Peyer's patch (tissue), 4 donors: ENCODE measurements at places on chromosomes 11 and 22.
A peak's percentile ranks its signal among the peaks of the same experiment; 100 is the strongest.

DNA sequence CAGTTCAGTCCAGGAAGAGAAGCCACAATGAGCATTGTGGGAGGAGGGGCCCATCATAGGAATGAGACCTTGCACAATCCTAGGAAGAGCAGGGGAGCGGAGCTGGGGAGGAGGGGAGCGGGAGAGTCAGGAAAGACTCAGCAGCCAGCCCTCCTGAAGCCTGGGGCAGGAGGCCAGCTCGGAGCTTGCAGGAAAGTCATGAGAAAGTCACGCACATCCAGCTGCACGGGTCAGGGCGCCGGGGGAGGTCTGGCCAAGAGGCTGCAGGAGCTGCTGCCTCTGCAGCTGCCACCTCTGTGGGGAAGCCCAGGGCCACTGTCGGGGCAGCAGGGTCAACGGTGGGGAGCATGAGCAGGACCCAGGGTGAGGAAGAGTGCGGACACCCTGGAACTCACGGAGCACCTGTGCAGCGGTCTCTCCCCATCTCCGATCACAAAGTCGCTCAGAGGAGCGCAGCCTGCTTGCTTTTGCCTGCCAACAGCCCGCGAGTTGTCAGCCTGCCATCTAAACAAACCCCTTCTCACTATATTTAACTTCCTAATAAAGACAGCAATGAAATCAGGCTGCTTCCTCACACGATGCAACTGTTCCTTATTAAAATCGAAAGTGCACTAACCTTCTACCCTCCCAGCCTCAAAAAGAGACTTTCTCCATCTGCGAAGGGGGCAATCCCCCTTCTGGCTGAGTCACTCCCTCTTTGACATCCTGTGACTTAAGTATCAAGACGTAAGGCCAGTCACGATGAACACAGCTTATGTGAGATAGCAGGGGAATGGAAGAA lies 52.9 kb upstream of the RTL6 start:
- peak; percentile 22 for DNase-seq
- peak overlapping the region; percentile 8 for H3K27ac ChIP-seq
- no peaks in the 10 kb centered on the region for H3K27me3 ChIP-seq
- H3K36me3 ChIP-seq, result no peaks in the 10 kb centered on the region
- H3K4me3 ChIP-seq, result peak overlapping the region; percentile 25

DNA sequence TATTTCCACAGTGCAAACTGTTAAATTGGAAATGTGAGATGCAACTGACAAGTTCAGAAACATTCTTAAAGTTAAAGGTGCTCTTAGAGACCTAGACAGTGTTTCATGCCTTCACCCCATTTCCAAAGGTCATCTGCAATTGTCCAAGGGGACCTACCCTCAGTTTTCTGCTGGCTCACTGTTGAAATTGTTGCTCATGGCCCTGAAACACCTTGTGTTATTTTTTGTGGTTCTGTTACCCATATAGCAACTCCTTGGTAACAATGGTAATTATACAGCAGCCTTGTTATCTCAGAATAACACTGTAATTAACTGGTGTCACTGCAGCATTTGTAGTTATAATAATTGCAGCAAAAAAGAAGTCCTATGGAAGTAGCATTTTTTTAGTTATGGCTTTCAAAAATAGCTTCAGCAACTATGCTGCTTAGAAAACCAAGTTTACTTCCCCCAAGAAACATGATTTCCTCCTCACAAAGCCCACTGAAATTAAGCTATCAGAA lies 49.2 kb upstream of the CCDC34 start:
- no peaks in the 10 kb centered on the region for H3K36me3 ChIP-seq
- H3K27me3 ChIP-seq, result no peaks in the 10 kb centered on the region
- no peak for DNase-seq
- no peaks in the 10 kb centered on the region for H3K4me1 ChIP-seq
- no peak overlapping the region for H3K27ac ChIP-seq

- no peak overlapping the region for H3K4me3 ChIP-seq
- no peaks in the 10 kb centered on the region for H3K4me1 ChIP-seq
- no peak overlapping the region for H3K27ac ChIP-seq
- DNase-seq, result no peak
- no peaks in the 10 kb centered on the region for H3K36me3 ChIP-seq
These were observed 151.6 kb upstream of the BLID start for GRCh38 chr11:122267602-122268001.

GRCh38 chr22:22709719-22710445 lies 65.5 kb downstream of the GGTLC2 start:
- H3K27me3 ChIP-seq, result no peaks in the 10 kb centered on the region
- no peak overlapping the region for H3K4me3 ChIP-seq
- no peaks in the 10 kb centered on the region for H3K4me1 ChIP-seq
- no peak overlapping the region for H3K27ac ChIP-seq
- H3K36me3 ChIP-seq, result no peaks in the 10 kb centered on the region

GRCh38 chr22:35928285-35928798 lies 100.3 kb downstream of the RBFOX2 start:
- DNase-seq, result no peak
- no peaks in the 10 kb centered on the region for H3K4me1 ChIP-seq
- H3K4me3 ChIP-seq, result no peak overlapping the region
- no peak overlapping the region for H3K27ac ChIP-seq
- no peaks in the 10 kb centered on the region for H3K36me3 ChIP-seq

GRCh38 chr11:104337273-104337672 lies 173.3 kb upstream of the PDGFD start:
- no peaks in the 10 kb centered on the region for H3K27me3 ChIP-seq
- no peaks in the 10 kb centered on the region for H3K36me3 ChIP-seq
- DNase-seq, result no peak
- no peaks in the 10 kb centered on the region for H3K4me1 ChIP-seq

DNA sequence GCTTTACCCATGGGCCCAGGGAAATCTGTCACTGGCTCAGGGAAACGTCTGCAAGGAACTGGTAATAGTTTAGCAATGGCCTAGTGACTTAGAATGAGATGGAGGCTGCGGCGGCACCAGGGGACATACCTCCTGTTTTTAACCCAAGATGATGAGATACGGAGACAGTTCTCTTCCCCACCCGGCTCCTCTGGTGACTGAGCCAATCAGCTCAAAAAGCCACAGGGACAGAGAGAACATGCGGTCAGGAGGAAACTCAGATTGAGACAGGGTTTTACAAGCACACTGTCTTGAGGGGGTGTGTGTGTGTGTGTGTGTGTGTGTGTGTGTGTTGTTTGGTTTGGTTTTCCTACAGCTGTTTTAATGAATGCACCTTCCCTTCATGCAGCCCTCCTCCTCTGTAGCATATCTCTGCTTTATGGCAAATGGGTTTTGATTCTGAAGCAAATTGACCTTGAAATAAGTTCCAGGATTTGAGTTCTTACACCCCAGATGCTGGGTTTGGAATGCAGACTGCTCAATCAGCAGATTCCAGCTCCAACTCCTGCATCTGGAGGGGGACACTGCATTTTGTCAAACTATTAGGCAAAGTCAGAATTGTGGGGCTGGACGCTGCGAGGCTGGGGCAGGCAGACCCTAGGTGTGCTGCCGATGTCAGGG lies 246.2 kb downstream of the NTM start:
- no peak overlapping the region for H3K27ac ChIP-seq
- no peak overlapping the region for H3K4me3 ChIP-seq
- DNase-seq, result no peak
- no peaks in the 10 kb centered on the region for H3K27me3 ChIP-seq
- H3K36me3 ChIP-seq, result no peaks in the 10 kb centered on the region

DNA sequence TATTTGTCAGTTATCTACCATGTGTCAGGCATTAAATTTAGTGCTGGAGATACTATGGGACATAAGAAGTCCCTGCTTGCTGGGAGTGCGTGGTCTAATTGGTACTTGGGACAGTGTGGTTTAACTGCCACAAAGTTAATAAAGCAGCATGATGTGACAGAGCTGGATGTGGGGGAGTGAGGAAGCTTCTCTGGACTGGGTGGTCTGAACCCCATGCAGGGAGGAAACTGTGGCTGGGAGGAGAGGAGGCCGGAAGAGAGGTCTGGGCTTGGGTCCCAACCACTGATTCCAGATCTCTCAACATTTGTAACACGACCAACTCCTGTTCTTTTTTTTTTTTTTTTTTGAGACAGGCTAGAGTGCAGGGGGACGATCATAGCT lies 37.1 kb downstream of the ST3GAL4 start:
- H3K27me3 ChIP-seq, result no peaks in the 10 kb centered on the region
- no peak for DNase-seq
- no peaks in the 10 kb centered on the region for H3K4me1 ChIP-seq
- H3K36me3 ChIP-seq, result no peaks in the 10 kb centered on the region

DNA sequence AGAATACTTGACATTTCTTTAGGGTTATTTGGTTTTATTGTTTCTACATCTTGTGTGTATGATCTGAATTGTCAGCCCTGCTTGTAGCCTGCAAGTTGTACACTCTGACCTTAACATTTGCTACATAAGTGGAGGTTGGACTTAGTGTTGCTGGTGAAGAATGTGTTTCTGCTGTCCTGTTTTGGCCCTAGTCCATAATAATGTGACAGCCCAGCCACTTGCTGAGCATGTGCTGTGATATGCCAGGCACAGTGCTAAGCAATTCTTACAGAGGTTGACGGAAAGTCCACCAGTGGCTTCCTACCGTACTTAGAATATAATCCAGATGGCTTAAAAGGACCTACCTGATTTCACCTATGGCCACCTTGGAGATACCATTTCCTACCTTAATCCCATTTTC lies 526.6 kb downstream of the NELL1 start:
- H3K36me3 ChIP-seq, result no peaks in the 10 kb centered on the region
- no peak overlapping the region for H3K27ac ChIP-seq
- H3K4me3 ChIP-seq, result no peak overlapping the region
- DNase-seq, result no peak
- H3K4me1 ChIP-seq, result no peaks in the 10 kb centered on the region

GRCh38 chr11:86978756-86979608 lies 23.8 kb upstream of the FZD4 start:
- DNase-seq, result no peak
- no peak overlapping the region for H3K4me3 ChIP-seq
- no peaks in the 10 kb centered on the region for H3K4me1 ChIP-seq
- no peaks in the 10 kb centered on the region for H3K27me3 ChIP-seq
- H3K36me3 ChIP-seq, result no peaks in the 10 kb centered on the region
- no peak overlapping the region for H3K27ac ChIP-seq

GRCh38 chr11:21896216-21896615 lies 296.7 kb upstream of the ANO5 start:
- no peak overlapping the region for H3K27ac ChIP-seq
- no peak for DNase-seq
- H3K4me3 ChIP-seq, result no peak overlapping the region

DNA sequence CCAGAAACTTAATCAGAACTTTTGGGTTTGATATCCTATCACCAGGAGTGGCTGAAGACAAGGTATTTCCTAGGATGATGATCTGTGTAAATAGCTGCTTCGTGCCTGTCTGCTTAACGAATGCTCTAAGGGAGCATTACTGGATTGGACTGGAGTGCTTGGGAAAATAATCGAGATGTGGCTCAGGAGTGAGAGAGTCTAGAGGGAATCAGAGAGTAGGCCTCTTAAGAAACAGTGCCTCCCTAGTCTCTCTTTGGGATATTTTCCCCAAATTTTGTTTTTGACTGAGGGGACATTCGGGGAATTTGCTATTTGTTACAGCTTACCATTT lies 2.5 kb downstream of the MAML2 start:
- no peak for DNase-seq
- H3K4me3 ChIP-seq, result peak overlapping the region; percentile 71
- peaks cover 7% of the 10 kb centered on the region for H3K4me1 ChIP-seq
- no peaks in the 10 kb centered on the region for H3K36me3 ChIP-seq
- peak overlapping the region; percentile 87 for H3K27ac ChIP-seq
- H3K27me3 ChIP-seq, result no peaks in the 10 kb centered on the region

DNA sequence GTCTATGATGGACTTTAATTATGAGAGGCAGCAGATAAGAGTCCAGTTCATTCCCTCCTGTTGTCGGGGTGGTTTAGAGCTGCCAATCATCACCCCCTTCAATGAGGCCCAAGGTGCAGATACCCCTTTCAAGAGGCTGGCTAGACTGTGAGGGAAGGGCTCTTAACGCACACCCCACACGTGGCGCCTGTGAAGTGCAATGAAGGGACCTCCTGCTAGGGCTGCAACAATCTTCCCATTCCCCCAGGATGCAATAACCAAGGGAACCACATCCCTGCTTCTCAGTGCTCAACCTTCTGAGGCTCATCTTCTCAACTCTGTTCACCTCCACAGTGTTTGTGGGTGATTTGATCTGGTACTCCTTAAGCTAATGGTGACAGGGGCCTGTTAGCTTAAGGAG lies 19.0 kb downstream of the TENM4 start:
- H3K27ac ChIP-seq, result no peak overlapping the region
- H3K4me1 ChIP-seq, result no peaks in the 10 kb centered on the region

DNA sequence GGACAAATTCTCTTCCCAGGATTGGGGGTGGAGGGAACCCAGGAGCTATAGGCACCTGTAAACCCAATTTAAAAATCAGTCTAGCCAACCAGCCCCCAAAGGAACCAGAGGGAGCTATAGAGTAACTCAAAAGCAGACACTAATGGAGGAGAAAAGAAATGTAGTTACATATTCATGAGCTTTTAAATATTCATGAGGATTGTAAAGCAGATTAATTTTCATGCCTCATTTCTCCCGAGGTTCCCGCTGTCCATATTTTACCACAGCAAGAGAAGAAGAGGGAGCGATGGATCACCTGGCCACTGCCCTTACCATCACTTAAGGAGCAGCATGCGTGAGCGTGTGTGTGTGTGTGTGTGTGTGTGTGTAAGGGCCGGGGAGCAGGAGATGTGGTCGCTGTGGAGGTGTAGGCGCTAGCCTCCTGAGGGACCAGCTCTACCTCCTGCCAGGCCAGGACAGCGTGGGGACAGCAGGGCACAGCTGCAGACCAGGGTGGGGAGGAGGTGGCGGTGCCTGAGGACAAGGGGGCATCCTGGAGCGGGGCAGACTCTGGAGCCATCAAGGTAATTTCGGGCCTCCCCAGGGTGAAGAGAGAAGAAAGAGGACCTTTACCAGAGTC lies 100.7 kb upstream of the THY1 start:
- DNase-seq, result no peak
- no peak overlapping the region for H3K27ac ChIP-seq
- no peak overlapping the region for H3K4me3 ChIP-seq
- H3K36me3 ChIP-seq, result no peaks in the 10 kb centered on the region

- DNase-seq, result peak; percentile 29
- H3K4me1 ChIP-seq, result peaks cover 12% of the 10 kb centered on the region
- no peaks in the 10 kb centered on the region for H3K36me3 ChIP-seq
- H3K27me3 ChIP-seq, result no peaks in the 10 kb centered on the region
- H3K27ac ChIP-seq, result peak overlapping the region; percentile 97
These were observed 668 bp downstream of the MADD start for GRCh38 chr11:47270331-47271271.

GRCh38 chr22:49704345-49705215 lies 123.1 kb downstream of the BRD1 start:
- no peak overlapping the region for H3K27ac ChIP-seq
- H3K4me1 ChIP-seq, result no peaks in the 10 kb centered on the region
- no peak overlapping the region for H3K4me3 ChIP-seq
- H3K27me3 ChIP-seq, result no peaks in the 10 kb centered on the region
- no peak for DNase-seq

- H3K27me3 ChIP-seq, result no peaks in the 10 kb centered on the region
- DNase-seq, result peak; percentile 94
- no peaks in the 10 kb centered on the region for H3K36me3 ChIP-seq
- H3K27ac ChIP-seq, result peak overlapping the region; percentile 66
- H3K4me3 ChIP-seq, result no peak overlapping the region
- no peaks in the 10 kb centered on the region for H3K4me1 ChIP-seq
These were observed 14.8 kb downstream of the CD6 start for GRCh38 chr11:60985991-60986915.
